Muscle of arm (tissue), 14 donors: ENCODE measurements at places on chromosomes 5 and 9. TPM values are rescaled to one million over a fixed set of nuclear protein-coding genes. Genes with fewer than 3 reads are reported as not detected.

- no peak for DNase-seq
These were observed 240.8 kb upstream of the TMEM161B start for GRCh38 chr5:88509403-88509802.

DNA sequence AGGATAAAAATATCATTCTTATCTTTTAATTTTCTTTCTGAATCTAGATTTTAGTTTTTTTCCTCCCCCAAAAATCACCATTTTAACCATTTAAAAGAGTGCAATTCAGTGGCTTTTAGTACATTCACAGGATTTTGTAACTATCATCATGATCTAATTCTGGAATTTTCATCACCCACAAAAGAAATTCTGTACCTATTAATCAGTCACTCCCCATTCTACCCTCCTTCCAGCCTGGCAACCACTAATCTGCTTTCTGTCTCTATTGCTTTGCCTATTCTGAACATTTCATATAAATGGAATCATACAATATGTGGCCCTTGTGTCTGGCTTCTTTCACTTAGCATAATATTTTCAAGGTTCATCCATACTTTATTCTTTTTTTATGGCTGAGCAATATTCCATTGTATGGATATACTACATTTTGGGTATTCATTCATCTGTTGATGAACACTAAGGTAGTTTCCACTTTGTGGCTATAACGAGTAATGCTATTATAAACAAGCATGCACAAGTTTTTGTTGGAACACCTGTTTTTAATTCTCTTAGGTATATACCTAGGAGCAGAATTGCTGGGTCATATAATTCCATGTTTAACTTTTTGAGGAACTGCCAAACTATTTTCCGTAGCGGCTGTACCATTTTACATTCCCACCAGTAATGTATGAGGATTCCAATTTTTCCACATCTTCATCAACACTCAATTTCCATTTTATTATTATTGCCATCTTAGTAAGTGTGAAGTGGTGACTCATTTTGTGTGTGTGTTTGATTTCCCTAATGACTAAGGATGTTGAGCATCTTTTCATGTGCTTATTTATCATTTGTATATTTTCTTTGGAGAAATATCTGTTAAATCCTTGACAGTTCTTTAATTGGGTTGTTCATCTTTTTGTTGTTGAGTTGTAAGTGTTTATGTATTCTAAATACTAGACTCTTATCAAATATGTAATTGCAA is 340.3 kb downstream of the CWC27 start:
- DNase-seq = no peak

Gene IL3
- polyA plus RNA-seq = not detected

Gene SPATA31D4
- polyA plus RNA-seq = not detected

Gene CD74
- polyA plus RNA-seq = 44.8 TPM

DNA sequence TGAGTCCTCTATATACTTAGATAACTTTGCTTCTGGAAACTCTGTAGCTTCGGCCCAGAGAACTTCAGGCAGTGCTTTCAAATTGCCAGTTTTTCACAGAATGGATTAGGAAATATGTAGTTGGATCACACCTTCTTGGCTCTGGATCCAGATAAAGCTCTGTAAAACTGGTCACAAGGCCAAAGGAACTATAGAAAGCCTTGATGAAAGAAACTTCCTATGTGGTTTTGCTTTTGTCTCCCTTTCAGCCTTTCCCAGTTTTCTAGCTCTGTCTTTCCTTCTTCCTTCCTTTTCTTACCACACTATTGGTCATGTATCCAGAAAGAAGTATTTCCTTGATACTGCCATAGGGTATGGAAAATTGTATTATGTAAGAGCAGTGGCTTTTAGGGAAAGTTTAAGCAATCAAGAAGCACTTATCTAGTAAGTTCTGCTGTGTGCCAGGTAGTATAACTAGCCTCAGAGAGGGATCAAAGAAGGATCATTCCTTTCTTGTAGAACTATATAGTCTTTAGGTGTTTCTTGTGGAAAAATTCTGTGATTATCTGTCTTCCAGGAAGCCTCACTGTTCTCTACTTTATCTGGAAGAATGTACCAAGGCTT is 6.3 kb downstream of the GPR21 start:
- DNase-seq = no peak

Gene CTSV
- 2.6 TPM for polyA plus RNA-seq

GRCh38 chr5:38824821-38825220 is 21.0 kb upstream of the OSMR start:
- no peak for DNase-seq

GRCh38 chr9:22031655-22032411 is 22.7 kb upstream of the CDKN2B start:
- no peak for DNase-seq
